ENCODE measurements at places on chromosomes 2 and 18.

DNA sequence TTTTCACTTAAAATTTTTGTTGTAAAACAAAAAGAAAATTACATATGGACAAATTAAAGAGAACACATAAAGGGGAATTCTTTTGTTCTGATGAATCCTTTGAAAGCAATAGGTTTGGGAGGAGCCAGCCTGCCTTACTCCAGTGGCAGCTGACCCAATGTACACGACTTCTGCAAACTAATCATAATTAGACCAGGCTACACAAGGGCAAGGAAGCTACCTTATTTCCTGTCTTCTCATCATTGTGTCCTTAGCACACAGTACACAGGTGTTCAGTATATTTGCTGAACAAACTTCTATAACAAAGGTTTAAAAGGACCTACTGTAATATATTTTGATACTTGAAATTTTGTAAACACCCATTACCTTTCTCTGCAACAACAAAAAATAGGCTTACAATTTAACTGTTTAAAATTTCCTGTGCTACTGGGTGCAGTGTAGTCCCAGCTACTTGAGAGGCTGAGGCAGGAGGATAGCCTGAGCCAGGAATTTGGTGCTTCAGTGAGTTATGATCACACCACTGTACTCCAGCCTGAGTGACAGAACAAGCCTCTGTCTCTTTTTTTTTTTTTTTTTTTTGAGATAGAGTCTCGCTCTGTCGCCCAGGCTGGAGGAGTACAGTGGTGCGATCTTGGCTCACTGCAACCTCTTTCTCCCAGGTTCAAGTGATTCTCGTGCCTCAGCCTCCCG is 18.9 kb downstream of the KCNG3 start:
- no peak for DNase-seq

- DNase-seq = no peak
Observed at GRCh38 chr2:1705557-1706076, 38.7 kb downstream of the PXDN start.

DNA sequence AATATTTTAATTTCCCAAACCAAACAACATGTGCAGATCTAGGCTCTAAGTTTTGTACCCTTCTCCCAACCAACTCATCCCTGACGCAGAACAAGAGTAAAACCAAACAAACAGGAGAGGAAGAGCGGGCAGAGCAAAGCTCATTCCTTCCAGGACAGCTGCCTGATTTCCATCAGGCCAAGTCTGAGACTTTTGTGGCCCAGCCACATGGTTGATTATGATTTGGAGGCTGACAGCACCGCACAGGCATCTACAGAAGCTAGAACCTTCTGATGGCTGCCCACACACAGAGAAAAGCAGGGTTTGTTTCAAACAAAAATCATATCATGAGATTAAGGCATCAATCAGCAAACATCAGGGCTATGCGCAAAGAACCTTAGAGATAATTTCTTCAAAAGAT is 262.6 kb downstream of the TNS1 start:
- DNase-seq = no peak

DNA sequence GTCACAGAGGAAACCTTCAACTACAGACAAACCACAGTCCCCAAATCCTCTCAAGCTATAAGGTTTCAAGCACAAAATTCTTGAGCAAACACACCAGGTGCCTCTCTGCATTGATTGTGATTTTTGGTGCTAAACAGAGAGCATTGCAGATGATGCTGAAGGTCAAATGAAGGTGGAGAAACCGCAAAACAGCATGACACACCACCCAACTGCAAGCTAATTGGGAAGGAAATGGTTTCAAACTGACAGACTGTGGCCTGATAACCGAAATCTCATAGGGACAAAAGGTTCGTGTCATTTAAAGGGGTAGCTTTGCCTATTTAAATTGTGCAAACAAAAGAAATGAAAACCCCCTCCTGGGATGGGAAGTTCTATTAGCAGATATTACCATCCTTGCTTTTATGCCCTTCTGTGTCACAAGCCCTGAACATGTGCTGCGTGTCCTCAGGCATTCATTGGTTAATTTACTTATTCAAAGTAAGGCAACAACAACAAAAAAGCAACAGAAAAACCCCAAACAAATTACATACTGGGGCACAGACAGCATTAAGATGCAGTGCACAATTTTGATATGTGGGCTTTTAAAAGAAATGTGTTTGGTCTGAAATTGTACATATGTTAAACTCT is 154.9 kb downstream of the AQP4 start:
- DNase-seq = no peak

- no peak for DNase-seq
Observed at GRCh38 chr2:23002234-23002633, 382.7 kb upstream of the KLHL29 start.

DNA sequence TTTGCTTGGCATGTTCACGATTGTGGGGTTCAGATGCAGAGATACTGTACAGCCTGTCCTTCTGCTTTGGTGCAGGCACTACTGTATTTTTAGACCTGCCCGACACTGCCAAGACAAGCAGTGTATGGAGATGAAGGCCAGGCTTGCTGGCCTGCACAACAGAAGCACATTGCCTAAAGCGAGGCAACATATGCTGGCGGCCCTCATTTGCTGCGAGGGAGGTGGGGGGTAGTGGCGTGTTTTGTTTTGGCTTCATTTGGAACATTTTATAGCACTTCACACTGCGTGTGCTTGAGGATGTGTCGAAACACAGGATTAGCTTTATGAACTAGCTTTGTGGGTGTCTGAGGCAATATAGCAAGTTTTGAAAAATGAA is 27.0 kb downstream of the TMEM182 start:
- DNase-seq = no peak

GRCh38 chr2:31069643-31070325 is 68.5 kb downstream of the GALNT14 start:
- DNase-seq = no peak

GRCh38 chr18:23585007-23585871 is 1.1 kb downstream of the NPC1 start:
- no peak for DNase-seq

DNA sequence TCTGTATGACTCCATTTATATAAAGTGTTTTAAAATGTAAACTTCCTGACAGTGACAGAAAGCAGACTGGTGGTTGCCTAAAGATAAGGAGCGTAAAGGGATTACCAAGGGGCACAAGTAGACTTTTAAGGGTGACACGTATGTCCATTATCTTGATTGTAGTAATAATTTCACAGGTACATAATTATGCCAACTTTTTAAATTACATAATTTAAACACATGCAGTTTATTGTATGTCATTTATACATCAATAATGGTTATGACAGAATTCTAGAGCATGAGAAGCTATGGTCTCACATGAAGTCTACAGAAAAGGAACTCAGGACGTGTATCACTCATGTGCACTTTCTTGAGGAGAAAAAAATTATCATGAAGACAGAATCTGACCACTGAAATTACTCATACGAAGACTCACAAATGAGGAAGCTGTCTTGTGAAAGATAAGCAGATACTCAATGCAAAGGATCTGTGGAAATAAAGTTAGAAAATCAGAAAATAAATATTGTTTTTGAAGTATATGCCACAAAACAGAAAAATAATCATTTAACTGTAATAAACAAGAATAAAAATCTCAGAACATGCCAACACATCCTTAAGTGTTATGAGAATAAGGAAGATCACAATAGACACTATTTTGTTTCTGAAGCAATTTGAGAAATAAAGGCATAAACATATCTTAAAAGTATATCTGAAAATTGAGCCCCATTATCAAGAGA is 84.4 kb downstream of the TMEM131 start:
- no peak for DNase-seq

GRCh38 chr2:10281891-10282290 is 20.8 kb upstream of the HPCAL1 start:
- no peak for DNase-seq

GRCh38 chr2:215929602-215930335 is 83.6 kb downstream of the MREG start:
- no peak for DNase-seq

DNA sequence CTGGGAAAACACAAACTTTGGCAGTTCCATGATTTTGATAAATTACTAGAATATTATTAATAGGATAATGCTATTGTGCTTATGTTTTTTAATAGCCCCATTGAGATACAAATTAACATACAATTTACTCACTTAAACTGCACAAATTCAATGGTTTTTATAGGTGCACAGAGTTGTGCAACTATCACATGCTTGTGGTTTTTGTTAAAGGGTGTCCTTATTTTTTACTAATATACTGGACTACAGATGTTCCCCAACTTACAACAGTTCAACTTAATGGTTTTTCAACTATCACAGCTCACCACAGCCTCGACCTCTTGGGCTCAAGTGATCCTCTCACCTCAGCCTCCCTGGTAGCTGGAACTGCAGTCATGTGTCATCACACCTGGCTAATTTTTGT is 76.6 kb downstream of the OSBPL1A start:
- DNase-seq = no peak

DNA sequence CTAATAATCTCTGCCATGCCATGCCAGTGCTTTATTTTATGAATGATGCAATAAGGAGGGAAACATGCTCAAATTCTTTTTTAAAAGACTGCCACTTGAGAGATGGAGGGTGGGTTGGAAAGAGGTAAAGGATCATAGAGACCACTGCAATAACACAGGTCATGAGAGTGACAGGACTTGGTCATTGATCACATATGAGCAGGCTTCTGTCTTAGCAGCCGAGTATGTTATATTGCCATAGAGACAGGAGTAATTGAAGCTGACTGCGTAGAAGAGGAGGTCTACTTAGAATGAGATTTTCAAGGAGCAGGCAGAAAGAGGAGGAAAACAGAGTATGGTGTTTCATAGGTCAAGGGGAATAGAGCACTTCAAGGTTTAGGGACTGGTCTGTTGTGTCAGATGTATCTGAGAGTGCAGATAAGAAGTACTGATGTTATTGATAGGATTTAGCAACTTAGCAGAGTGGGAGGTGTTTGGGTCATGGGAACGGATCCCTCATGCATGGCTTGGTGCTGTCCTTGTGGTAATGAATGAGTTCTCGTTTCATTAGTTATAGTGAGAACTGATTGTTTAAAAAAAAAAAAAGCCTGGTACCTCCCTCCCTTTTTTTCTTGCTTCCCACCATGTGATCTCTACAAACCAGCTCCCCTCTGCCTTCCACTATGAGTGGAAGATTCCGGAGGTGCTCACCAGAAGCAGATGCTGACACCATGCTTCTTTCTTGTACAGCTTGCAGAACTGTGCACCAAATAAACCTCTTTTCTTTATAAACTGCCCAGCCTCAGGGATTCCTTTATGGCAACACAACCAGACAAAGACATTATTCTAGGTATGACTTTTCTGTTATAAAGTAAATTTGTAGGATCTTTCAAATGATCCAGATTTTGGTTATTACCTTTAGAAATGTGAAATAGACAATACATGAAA is 32.8 kb downstream of the UGP2 start:
- no peak for DNase-seq

DNA sequence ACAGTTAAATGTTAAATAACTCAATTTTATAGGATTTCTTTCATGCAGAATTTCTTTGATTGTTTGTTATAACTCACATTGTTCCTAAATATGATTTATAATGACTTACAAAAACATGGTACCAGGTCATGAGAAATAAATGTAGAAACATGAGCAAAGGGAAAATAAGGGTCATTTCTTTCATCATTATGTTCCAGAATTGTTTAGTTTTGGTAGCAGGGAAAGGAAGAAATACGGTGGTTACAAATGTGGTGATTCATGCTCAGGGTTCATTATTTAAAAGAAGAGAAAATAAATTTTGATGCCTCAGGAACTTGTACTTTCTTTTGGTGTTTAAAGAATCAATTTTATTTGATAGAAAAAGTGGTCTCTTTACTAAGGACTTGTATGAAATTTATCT is 4.4 kb downstream of the LYPD6B start:
- no peak for DNase-seq

- DNase-seq = no peak
Observed at GRCh38 chr2:98935777-98936352, at the start of gene CRACDL. Gene CRACDL, minus strand, starts transcription at chr2:98936225. Its CDS starts 89,425 bp downstream, at chr2:98846800.

- DNase-seq = no peak
Observed at GRCh38 chr2:105403241-105403782, 4.5 kb upstream of the FHL2 start.

- no peak for DNase-seq
Observed at GRCh38 chr18:24378598-24378997, 19.0 kb downstream of the OSBPL1A start.

GRCh38 chr2:53655256-53655655 is 112.3 kb upstream of the CHAC2 start:
- DNase-seq = no peak

- DNase-seq = no peak
Observed at GRCh38 chr18:74356959-74357358, 41.3 kb downstream of the C18orf63 start.

DNA sequence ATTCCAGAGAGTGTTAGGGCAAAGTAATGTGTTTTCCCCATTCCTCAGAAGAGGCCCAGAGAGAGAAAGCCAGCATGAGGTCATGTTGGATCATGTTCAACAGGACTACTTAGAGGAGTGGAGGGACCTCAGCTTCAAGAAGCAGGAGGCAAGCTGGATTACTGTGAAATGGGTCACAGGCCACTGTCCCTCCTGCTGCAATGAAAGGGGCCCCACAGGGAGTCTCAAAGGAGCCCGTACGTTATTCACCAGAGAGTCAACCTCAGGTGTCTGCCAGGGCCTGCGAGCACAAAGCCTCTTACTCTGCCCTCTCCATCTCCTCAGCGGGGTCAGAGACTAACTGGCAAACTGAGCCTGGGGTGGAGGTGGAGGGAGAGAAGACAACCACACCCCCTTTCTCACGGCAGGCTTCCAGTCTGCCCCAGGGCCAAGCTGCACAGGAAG is 27.2 kb upstream of the ACYP2 start:
- no peak for DNase-seq

- DNase-seq = no peak
Observed at GRCh38 chr2:121266543-121267106, 18.4 kb downstream of the TFCP2L1 start.

DNA sequence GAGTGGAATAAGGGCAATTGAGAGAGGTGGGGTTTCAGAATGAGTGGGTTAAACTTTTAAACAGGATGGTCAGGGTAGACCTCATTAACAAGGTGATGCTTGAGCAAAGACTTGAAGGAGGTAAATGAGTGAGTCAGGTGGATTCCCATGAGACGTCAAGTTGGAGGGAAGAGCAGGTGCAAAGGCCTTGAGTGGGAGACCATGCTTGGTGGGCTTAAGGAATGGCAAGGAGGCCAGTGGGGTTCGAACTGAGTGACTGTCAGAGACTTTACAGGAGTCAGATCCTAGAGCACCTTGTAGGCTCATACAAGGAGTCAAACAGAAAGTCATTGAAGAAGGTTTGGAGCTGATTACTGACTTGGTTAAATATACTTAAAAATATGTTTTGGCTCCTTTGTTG is 284.1 kb downstream of the CYRIA start:
- DNase-seq = no peak

Data from activated naive CD8-positive, alpha-beta T cell treated with anti-CD3 and anti-CD28 coated beads, Interleukin-2, amount 50 U/mL, for 16 hours (primary cell).